ENCODE measurements at places on chromosomes 13 and 19.

DNA sequence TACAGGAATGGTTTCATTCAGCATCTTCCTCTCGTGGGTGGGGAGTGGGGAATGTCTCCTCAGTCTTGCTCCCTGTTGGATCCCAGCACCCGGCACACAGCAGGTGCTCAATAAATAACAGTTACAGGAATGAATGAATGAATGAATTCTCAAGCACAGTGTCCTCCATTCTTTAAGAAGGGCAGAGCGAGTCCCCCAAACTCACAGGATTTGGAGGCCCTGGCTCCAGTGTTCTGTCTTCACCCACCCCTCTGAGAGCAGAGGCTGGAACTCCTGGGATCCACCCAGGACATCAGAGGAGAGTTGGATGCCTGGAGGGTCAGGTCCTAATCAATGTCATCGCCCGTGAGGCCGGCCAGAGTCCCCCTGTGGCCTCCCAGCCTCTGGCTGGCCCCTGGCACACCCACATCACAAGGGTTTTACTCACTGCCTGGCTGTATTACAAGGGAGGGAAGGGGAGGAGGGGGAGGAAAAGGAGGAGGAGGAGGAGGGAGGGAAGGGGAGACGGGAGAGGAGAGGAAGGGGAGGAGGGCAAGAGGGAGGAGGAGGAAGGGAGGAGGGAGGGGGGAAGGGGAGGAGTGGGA, 8.7 kb upstream of the CREB3L3 start:
- no peak overlapping the region for H3K4me3 ChIP-seq
- no peaks in the 10 kb centered on the region for H3K36me3 ChIP-seq
- H3K27ac ChIP-seq = no peak overlapping the region

DNA sequence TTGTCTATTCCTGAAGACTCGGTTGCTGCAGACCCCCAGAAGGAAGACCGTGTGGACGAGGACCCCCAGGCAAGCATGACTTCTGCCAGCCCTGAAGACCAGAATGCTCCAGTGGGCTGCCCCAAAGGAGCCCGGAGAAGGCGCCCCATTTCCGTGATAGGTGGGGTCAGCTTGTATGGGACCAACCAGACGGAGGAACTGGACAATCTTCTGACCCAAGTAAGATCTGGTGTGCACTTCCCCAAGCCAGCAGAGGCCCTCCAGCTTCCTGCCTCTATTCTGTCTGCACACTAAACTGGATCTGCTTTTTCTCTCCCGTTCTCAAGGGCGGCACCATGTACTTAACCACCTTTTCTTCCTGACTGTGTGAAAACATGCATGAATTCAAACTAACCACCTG, 59.8 kb upstream of the C1QTNF9 start:
- no peak overlapping the region for H3K4me3 ChIP-seq
- peaks cover 25% of the 10 kb centered on the region for H3K4me1 ChIP-seq
- DNase-seq = no peak

GRCh38 chr19:9070066-9070465, 16.8 kb upstream of the OR1M1 start:
- H3K36me3 ChIP-seq = no peaks in the 10 kb centered on the region
- H3K27ac ChIP-seq = no peak overlapping the region
- no peaks in the 10 kb centered on the region for H3K27me3 ChIP-seq
- H3K4me1 ChIP-seq = no peaks in the 10 kb centered on the region

- no peaks in the 10 kb centered on the region for H3K27me3 ChIP-seq
- no peak overlapping the region for H3K4me3 ChIP-seq
- H3K27ac ChIP-seq = no peak overlapping the region
- H3K4me1 ChIP-seq = peaks cover 50% of the 10 kb centered on the region
These were observed 142.7 kb downstream of the DLEU7 start for GRCh38 chr13:50700664-50701305.

DNA sequence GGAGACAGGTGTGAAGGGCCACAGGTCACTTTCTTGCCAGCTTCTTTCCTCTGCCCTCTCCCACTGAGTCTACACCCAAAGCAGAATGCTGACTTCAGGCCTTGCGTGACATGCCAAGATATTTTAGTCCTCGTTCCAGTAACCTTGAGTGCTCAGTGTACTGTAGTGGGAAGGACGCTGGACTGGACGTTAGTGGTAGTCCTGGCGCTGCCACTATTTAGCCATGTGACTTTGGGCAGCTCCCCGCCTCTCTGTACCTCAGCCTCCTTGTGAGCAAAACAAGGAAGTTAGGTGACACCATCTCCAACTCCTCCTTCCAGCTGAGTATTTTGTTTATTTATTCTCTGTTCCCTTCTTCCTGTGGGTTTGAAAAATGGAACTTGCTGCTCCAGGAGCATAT, 86.1 kb downstream of the FRY start:
- no peaks in the 10 kb centered on the region for H3K27me3 ChIP-seq
- no peaks in the 10 kb centered on the region for H3K4me1 ChIP-seq
- H3K27ac ChIP-seq = no peak overlapping the region
- DNase-seq = no peak
- no peak overlapping the region for H3K4me3 ChIP-seq

DNA sequence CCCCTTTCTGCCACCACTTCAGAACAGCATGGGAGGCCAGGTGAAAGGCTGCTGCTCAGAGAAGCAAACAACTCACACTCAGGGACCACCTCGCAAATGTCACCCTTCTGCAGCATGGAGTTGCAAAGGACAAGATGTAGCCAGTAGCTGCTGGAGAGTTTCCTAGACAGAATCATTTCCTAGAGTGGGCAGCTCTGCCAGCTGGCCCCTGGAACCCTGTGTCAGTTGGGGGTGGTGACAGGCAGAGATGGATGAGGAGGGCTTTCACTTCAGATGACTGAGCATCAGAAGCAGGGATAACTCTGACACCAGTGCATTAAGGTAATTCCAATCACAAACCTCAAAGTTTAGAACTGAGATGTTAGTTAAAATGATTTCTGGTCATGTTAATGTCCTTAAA, 34.4 kb upstream of the EPHX3 start:
- H3K27me3 ChIP-seq = no peaks in the 10 kb centered on the region
- H3K4me1 ChIP-seq = peaks cover 8% of the 10 kb centered on the region
- peak overlapping the region; percentile 37 for H3K27ac ChIP-seq
- DNase-seq = no peak
- H3K36me3 ChIP-seq = peaks cover 39% of the 10 kb centered on the region
- no peak overlapping the region for H3K4me3 ChIP-seq

- no peak overlapping the region for H3K27ac ChIP-seq
- no peaks in the 10 kb centered on the region for H3K27me3 ChIP-seq
- peak; percentile 61 for DNase-seq
- no peak overlapping the region for H3K4me3 ChIP-seq
These were observed 225.3 kb downstream of the GGACT start for GRCh38 chr13:100363285-100363711.

- no peak for DNase-seq
- no peaks in the 10 kb centered on the region for H3K4me1 ChIP-seq
- H3K36me3 ChIP-seq = no peaks in the 10 kb centered on the region
- no peak overlapping the region for H3K4me3 ChIP-seq
These were observed 315.0 kb upstream of the SPRY2 start for GRCh38 chr13:80655778-80656511.

All from cardiac muscle cell (in vitro differentiated cells and primary cell).